ENCODE measurements at places on chromosomes 11 and 22.

DNA sequence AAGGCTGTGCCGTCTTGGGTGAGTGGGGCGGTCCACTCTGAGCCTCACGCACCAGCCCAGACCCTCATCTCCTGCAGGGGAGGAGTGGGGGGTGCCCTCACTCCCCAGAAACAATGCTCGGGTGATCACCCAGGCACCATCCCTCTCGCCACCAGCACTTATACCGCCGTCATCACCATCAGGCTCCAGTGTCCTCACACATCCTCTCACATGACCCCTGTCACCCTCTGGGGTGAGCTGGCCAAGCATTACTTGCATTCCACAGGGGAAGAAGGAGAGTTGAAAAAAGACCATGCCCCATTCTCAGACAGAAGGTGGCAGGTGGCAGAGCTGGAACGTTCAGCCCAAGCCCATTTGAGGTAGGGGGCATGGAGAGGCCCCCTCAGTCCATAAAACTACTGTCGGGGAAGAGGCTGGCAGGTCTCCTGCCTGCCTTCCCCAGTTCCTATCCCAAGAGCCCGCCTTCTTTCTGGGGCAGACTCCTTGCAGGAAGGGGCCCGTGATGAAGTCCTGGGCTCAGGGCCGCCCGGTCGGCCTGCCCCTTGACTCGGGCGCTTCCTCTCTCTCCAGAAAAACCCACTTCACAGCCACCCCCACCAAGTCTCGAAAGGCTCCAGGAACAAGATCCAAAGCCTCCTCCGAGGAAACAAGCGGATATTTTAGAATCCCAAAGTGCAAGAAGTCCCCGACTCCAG, 153.3 kb downstream of the DSCAML1 start:
- no peak for DNase-seq

GRCh38 chr11:17152306-17152705, 55.5 kb downstream of the PIK3C2A start:
- no peak for DNase-seq

- DNase-seq: peak; percentile 39
Observed at GRCh38 chr11:107898270-107898669, 30.0 kb upstream of the RAB39A start.

DNA sequence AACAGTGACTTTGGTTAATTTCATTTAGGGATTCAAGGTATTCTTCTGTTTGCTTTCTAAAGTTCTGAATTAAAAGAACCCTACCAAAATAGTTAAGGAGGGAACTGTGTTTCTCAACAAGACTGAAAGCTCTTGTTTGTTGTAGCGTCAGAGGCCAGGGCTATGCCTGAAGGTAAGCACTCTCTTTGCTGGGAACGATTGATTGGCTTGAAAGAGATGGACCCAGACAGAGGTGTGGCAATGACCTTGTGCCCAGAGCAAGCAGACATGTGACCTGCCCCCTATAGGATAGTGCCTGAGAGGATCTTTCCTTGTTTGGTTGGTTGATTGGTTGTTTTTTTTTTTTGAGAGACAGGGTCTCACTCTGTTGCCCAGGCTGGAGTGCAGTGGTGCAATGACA, 68.3 kb upstream of the CECR2 start:
- DNase-seq: no peak

DNA sequence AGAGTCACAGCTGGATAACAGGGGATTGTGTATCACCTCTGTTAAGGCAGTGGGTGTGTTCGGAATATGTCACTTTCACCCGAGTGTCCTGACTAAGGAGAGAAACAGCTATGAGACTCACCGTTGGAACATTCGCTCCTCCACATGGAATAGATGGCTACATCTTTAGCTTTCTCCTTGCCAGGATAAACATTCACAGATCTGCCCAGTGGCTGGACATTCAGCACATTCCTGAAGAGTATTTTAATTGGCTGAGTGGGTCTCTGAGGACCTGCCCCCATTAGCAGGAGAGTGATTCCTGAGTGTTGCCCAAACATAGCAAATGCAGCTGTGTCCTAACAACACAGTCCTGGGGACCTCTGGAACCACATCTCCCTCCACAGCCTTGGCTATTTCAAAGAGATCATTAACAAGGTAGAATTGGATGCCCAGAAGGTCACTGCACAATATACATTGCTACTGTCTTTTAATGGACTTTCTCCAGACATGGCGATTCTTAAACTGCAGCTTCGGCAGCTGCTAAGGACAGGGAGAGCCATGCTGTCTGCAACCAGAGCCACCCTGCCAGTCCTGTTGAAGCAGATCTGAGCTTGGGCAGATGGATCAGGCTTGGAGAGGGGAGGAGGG, 435.0 kb upstream of the CADM1 start:
- DNase-seq: no peak

- DNase-seq: no peak
Observed at GRCh38 chr11:43504316-43504950, 145.7 kb downstream of the TTC17 start.

DNA sequence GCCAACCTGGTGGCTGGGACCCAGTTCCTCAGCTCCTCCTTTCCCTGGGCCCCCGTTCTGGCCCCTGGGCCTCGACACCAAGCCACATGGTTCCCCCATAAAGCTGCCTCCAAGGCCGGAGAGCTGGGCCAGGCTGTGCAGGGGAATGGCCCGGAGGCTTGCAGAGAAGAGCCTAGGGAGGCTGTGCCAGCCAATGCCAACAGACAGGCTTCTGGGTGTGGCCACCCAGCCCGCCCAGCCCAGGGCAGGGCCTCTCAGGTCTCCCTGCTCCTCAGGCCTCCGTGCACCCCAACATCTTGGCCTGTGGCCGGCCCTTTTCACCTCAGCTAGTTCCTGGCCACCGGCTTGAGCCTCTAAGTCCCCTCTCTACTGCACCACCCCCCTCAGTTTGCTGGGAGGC, 17.4 kb upstream of the FLRT1 start:
- no peak for DNase-seq

GRCh38 chr11:118259138-118259537, 5.0 kb downstream of the MPZL2 start:
- no peak for DNase-seq

DNA sequence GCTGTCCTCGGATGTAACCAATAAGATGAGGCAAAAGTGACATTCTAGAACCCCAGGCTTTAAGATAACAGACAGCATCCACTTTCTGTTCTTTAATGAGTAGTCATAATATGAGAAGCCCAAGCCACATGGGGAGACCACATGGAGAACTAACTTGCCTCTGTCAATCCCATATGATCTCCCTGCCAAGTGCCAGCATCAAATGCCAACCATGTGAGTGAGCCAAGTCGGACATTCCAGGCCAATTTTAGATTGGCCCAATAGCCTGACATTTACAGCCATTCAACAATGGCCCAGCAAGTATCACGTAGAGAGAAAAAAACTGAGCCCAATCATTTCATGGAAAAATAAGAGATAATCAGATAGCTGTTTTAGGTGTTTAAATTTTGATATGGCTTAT, 2048.3 kb upstream of the RAG2 start:
- DNase-seq: no peak

DNA sequence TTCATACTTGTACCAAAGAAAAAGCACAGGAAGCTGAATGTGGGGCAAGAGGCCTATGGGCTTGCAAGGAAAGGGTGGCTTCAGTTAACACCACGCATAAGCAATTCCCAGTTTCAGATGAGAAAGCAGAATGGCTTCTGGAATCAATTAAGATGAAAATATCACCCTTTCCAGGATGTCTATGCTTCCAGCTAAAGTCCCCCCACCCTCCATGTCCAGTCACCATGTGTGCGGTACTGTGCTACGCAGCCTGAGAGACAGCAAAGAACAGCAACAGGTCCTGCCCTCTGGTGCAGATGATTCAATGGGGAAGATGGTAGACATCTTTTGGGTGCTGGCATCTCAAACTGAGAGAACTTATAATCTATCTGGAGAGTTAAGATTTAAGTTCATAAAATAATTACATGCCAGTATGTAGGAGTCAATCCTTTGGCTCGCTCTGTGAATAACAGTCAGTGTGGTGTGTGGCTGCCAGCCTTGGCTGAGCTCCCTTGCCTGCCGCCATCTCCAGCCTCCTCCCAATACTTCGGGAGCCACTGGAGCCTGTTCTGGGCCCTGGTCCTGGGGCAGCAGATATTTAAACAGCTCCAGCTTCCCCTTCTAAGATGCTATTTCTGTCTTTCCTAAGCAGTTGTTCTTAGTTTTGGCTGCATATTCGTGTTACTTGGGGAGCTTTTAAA, 44.5 kb downstream of the ME3 start:
- no peak for DNase-seq

DNA sequence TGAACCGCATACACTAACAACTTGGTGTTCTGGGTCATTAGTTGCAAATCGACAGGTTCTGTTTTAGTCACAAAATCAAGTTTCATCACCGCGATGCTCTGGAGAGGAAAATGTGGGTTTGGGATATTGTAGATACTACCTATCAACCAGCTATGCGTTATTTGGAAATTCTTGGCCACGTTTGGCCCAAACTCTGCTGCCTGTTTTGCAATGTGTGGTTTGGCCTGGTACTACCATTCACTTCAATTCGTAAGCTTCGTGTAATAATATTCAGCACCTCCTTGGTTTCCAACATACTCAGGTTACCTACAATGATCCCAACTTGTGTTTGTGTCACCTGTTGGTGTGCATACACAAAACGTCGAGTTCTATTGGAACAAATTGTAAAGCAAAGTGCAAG, 16.2 kb upstream of the ACER3 start:
- no peak for DNase-seq

- no peak for DNase-seq
Observed at GRCh38 chr11:74533421-74533820, 39.9 kb upstream of the LIPT2 start.

GRCh38 chr22:22811016-22812009, 76.3 kb upstream of the IGLL5 start:
- DNase-seq: no peak

DNA sequence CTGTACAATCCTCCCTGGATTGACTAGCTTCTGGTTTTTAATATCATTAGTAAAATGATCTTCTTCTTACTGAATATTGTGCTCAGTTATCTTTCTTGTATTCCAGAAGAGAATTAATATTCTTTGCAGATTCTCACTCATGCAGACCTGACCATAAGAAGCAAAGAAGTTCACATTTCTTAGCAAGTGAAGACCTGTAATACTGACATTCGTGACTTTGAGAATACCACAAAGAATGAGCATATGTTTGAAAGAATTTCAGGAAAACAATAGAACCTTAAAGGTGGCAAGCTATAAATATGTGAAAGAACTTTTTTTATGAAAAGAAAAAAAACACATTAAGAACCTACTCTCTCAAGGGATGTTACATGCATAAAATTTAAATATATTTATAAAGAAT, 371.6 kb downstream of the JRKL start:
- no peak for DNase-seq

GRCh38 chr11:32139896-32140520, 49.1 kb downstream of the RCN1 start:
- no peak for DNase-seq

DNA sequence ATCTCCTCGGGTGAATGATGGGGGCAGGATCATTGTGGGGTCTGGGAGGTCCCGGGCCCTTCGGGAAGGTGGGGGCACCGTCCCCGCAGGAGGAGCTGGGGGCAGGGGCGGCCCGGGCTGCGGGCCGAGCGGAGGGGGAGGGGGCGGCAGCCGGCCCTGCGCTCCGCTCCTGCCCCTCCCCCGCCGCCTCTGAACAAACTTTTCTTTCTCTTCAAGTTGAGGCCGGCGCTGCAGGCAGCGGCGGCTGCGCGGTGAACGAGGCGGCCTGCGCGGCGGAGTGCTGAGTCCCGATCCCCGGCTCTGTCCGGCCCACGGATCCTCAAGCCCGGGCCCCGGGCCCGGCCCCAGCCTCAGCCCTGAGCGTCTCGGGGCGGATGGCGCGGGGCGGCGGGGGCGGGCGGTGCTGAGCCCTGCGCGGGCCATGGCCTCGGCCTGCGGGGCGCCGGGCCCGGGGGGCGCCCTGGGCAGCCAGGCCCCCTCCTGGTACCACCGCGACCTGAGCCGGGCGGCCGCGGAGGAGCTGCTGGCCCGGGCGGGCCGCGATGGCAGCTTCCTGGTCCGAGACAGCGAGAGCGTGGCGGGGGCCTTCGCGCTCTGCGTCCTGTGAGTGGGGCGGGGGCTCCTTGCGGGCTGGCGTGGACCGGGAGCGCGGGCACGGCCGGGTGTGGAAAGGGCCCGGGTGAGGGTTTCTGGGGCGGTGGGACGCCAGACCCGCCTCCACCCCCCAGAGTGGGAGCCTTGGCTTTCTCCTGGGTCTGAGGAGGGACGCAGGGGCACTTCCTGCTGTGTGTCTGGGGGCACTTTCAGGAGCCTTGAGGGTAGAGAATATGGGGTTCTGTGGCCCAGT, at the start of gene INPPL1:
Gene INPPL1 (plus strand): TSS at position 204 of the 847 bp plus-strand sequence. CDS start 218 bp downstream, at position 422.
- peak; percentile 44 for DNase-seq

DNA sequence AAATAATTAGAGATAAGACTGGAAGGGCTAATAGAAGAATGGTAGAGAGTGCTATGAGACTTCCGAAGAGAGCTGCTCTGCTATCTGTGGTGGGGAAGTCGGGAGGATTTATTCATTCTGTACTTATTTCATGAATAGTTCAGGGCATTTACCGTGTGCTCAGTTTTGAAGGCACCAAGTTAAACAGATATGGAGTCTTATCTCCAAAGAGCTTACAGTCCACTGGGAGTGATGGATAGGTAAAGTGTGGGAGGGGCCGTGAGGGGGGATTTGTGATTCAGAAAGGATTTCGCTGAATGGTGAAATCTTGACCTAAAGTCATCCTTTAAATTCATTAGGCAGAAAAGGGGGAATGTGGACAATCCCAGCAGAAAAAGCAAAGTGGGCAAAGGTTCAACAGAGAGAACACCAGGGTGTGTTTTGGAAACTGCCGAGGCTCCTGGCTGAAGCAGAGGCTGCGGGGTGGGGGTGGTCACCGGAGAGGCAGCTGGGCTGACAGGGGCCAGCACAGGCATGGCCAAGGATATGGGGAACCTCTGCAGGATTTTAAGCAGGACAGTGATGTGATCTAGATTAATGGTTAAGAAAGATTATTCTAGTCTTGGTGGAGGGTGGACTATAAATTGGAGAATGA, 91.2 kb downstream of the UBASH3B start:
- DNase-seq: no peak

- DNase-seq: no peak
Observed at GRCh38 chr11:75478783-75479596, 46.0 kb upstream of the KLHL35 start.

GRCh38 chr11:103601225-103601846, 435.1 kb upstream of the DDI1 start:
- peak; percentile 40 for DNase-seq

DNA sequence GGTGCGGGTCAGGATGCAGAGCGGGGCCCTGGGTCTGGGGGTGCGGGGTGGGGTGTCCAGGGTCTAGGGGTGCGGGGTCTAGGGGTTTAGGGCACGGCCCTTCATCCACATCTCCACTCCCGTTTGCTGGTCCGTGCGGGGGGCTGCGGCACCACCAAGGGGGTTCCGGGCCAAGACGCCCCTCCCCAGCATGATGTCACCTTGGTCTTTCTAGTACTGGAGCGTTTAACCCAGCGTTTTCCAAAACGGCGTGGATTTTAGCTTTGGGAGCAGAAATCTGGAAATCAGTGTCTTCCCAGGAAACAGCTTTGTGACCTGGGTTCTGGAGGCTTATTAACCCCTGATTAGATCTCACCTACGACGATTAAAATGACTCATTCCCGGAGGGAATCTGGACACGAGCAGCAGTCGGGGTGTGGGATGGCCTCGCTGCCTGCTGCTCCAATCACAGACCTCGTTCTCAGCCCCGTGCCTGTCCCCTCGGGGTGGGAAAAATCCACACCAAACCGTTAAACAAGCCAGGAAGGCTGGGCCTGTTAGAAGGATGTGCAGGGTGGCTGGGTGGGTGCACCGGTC, 759 bp downstream of the AP2A2 start:
- peak; percentile 18 for DNase-seq

Data from CD4-positive, alpha-beta T cell treated with Interleukin-10 for 1 hour (primary cell).